NCI-H2227 treated with DMSO at 0.1 percent for 48 hours (cell line): ENCODE measurements at places on chromosomes 7 and 10.

DNA sequence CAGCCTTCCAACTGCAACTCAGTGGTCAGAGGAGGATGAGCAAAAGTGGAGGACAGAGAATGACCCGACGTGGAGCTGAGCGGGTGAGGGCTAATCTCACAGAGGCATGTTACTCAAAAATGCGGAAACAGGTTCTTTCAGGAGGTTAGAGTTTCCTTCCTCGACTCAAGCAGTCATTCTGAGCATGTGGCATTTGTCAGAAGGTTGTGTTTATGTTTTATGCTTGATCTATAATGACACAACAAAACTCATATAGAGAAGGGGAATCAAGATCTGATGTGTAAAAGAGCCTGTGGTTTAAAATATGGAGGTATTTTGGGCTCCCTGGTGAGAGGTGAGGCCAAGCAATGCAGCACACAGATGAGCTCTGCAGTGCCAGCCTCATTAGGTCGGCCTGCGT lies 311.4 kb downstream of the ADARB2 start:
- no peak for DNase-seq

GRCh38 chr10:59512951-59513350 lies 150.6 kb upstream of the FAM13C start:
- DNase-seq: no peak

- no peak for DNase-seq
Measured at GRCh38 chr7:574661-575395, 55.2 kb upstream of the PDGFA start.

- DNase-seq: no peak
Measured at GRCh38 chr7:110568388-110568787, 522.5 kb upstream of the LRRN3 start.

GRCh38 chr7:85039196-85039923 lies 147.5 kb downstream of the SEMA3D start:
- no peak for DNase-seq

DNA sequence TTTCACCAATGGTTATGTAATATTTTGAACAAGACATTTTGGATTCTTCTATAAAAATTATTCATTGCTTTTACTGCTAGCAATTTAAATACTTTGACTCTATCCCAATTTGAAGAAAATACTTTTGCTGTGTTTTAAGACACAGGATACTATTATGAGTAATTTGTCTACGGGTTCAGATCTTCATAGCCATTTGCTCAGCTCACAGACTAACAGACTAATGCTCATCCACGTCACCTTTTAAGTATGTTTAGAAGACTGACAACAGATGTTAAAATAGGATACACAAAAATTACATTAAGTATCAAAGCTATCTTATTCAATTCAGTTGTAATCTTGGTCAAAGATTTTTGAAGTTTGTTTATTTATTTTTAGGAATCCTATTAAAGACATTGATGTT lies 251.3 kb upstream of the CHRM2 start:
- DNase-seq: no peak

DNA sequence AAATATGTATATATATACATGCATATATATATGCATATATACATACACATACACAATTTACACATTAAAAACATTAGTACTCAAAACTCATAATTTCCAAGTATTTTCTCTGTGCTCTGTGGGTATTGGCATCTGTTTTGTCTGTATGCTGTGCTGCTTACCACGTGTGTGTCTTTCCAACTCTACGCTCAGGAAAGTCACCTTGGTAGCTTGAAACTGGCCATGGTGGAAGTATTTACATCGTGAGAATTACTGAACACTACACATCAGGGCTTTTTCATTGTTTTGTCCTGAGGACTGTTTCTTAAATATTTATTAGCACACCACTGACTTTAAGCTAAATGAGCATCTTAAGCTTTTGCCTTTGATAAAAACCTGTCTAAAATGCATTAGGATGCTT lies 79.6 kb downstream of the CREM start:
- DNase-seq: no peak
